CD8-positive, alpha-beta memory T cell (primary cell): ENCODE measurements at places on chromosomes 5 and 9.

GRCh38 chr9:114027863-114028465, 50.1 kb downstream of the AMBP start:
- no peaks in the 10 kb centered on the region for H3K27me3 ChIP-seq
- DNase-seq: no peak
- H3K4me1 ChIP-seq: no peaks in the 10 kb centered on the region
- H3K4me3 ChIP-seq: no peak overlapping the region
- H3K36me3 ChIP-seq: no peaks in the 10 kb centered on the region

GRCh38 chr5:30856242-30856641, 337.2 kb upstream of the CDH6 start:
- H3K4me3 ChIP-seq: no peak overlapping the region
- no peaks in the 10 kb centered on the region for H3K36me3 ChIP-seq
- H3K4me1 ChIP-seq: no peaks in the 10 kb centered on the region

- no peak for DNase-seq
- H3K4me1 ChIP-seq: no peaks in the 10 kb centered on the region
- no peaks in the 10 kb centered on the region for H3K27me3 ChIP-seq
- no peak overlapping the region for H3K27ac ChIP-seq
- H3K36me3 ChIP-seq: no peaks in the 10 kb centered on the region
Observed at GRCh38 chr5:31355337-31355736, 161.9 kb downstream of the CDH6 start.

DNA sequence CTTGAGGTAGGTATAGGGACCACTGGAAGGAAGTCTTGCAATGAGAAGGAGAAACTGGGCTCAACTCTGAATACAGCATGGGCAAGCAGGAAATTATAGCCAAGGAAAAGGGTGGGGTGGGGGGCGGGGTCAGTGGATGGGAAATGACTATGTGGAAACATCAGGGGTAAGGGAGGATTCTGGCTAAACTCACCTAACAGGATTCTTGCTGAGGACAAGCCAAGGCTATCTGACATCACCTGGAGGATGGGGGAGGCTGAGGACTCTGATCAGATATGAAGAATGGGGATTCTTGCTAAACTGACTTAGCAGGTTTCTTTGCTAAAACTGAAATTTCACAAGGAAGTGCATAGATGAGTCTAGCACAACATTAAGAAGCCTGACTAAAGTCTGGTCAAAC, 40.8 kb downstream of the CTSL start:
- H3K36me3 ChIP-seq: no peaks in the 10 kb centered on the region
- no peak for DNase-seq
- H3K27me3 ChIP-seq: no peaks in the 10 kb centered on the region
- no peak overlapping the region for H3K27ac ChIP-seq
- no peaks in the 10 kb centered on the region for H3K4me1 ChIP-seq

GRCh38 chr9:110687497-110687896, 18.9 kb downstream of the MUSK start:
- no peak overlapping the region for H3K4me3 ChIP-seq
- DNase-seq: no peak
- no peaks in the 10 kb centered on the region for H3K36me3 ChIP-seq

- no peaks in the 10 kb centered on the region for H3K36me3 ChIP-seq
- no peak overlapping the region for H3K4me3 ChIP-seq
- H3K4me1 ChIP-seq: peaks cover 40% of the 10 kb centered on the region
- no peak for DNase-seq
- no peak overlapping the region for H3K27ac ChIP-seq
- H3K27me3 ChIP-seq: no peaks in the 10 kb centered on the region
Observed at GRCh38 chr9:133621725-133622267, 12.6 kb upstream of the FAM163B start.

DNA sequence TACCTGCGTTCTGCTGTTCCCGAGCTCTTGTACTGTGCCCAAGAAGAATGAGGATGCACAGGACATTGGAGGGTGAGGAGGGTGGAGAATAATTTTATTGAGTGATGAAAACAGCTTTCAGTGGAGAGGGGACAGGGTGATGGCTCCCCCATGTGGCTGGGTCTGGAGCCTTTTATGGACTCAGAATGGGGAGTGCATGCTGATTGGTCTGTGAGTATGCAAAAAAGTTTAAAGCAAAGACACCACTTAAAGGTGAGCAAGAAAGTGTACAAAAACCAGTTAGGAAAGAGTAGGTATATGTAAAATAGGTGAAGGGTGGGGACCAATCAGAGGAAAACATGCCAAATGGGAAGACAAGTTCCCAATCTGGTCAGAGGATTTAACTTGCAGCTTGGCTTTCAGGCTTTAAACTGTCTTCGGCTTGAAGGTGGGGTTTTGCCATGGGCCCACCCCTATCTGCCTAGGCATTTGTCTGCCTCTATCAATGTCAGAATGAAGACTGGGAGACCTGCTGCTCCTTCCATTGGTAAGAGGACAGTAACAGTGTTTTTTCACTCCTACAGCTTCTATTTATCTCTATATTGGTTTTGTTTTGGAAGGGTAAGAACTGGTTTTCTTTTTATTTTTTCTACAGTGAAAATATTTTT, 118.0 kb upstream of the RAI14 start:
- no peak overlapping the region for H3K27ac ChIP-seq
- no peaks in the 10 kb centered on the region for H3K36me3 ChIP-seq
- DNase-seq: no peak
- H3K27me3 ChIP-seq: no peaks in the 10 kb centered on the region
- no peak overlapping the region for H3K4me3 ChIP-seq
- no peaks in the 10 kb centered on the region for H3K4me1 ChIP-seq

DNA sequence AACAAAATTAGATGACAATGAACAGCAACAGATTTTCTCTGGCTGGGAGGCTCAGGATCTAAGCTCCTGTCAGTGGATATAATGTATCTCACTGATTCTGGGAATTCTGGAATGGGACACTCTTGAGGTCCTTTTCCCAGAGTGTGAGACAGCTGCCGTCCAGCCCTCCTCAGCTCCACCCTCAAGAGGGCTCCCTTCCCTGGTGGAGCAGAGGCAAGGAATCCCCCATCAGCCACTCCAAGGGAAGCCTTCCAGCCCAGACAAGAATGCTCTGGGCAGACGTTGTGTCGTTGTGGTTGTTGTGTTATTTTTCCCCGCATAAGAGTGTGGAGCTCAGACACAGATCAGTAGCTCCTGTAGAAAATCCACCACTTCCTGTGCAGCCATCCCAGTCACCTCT, 47.7 kb upstream of the ATP10B start:
- H3K27ac ChIP-seq: no peak overlapping the region
- no peak for DNase-seq

GRCh38 chr9:79591458-79591857, 19.7 kb downstream of the TLE4 start:
- no peaks in the 10 kb centered on the region for H3K27me3 ChIP-seq
- H3K27ac ChIP-seq: no peak overlapping the region
- DNase-seq: no peak
- no peak overlapping the region for H3K4me3 ChIP-seq

DNA sequence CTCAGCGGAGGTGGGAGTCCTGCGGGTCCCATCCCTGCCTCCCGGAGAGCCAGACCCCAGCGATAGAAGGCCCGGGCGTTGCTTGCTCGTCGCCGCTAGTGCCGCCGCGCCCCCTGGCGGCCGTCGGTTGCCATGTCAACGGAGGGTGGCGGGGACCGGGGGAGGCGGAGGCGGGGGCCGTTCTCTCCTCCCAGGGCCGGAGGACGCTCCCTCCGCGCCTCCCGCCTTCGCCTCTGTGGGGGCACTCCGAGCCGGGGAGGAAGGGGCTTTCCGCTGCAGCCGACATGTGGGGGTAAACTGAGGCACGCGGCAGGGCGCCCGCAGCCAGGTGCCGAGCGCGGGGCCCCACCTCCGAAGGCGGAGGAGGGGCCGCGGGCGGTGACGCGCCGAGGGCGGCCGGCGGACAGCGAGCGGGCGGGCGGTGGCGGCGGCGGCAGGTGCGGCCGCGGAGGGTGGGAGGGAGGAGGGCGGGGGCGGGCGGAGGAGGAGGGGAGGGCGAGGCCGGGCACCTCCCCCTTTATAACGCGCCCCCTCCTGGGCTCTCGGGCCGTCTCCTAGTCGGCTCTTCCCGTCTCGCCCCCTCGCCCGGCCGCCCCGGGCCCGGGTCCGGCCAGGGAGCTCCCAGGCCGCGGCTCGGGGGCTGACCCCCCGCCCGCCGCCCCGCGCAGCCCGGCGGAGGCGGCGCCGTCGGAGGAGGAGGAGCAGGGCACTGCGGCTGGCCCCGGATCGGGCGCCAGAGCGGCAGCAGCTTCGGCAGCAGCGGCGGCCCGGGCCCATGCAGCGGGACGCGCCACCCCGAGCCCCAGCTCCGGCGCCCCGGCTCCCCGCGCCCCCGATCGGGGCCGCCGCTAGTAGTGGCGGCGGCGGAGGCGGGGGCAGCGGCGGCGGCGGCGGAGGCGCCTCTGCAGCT, 556 bp upstream of the CDK9 start:
- peak; percentile 86 for DNase-seq
- peak overlapping the region; percentile 52 for H3K4me3 ChIP-seq
- H3K36me3 ChIP-seq: peaks cover 34% of the 10 kb centered on the region
- peaks cover 59% of the 10 kb centered on the region for H3K4me1 ChIP-seq

- H3K27ac ChIP-seq: no peak overlapping the region
- H3K4me3 ChIP-seq: no peak overlapping the region
- DNase-seq: no peak
- peaks cover 6% of the 10 kb centered on the region for H3K4me1 ChIP-seq
- H3K27me3 ChIP-seq: no peaks in the 10 kb centered on the region
Observed at GRCh38 chr5:97077246-97077645, 65.2 kb downstream of the LIX1 start.

DNA sequence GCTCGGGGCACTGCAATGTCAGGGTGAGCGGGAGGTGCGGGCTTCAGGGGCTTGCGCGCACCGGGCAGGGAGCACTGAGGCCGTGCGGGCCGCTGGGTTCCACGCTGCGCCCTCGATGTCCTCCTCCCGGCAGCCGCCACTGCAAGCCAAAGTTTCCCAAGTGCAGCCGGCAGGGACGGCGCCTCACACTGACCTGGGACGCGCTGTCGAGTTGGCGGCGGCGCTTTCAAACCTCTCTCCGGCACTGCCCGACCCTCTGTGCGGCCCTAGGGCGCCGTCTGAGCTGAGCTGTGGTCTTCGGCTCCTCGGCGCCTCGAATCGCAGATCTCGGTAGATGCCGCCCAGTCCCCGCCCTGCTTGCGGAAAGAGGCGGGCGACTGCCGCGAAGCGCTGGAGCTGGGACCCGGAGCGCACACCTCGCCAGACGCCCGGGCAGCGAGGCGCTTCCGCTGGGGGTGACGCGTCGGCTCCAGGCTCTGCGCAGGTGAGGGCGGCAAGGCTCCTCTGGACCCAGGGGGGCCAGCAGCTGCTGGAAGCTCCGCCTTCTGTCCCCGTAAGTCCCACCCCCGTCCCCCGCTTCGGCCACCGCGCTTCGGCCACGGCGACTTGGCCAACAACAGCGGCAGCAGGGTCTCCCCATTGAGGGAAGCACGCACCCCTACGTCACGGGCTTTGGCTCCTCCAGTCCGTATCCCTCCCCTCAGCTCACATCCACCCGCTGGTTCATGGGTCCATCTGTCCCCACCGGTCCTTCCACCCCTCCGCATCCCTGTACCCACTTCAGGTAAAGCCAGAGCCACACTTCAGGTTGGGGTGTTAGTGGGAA, at the start of gene ANKRD34B:
TSS of gene ANKRD34B (minus strand) at position 320 of the 826 bp plus-strand sequence. CDS start 10,261 bp downstream, outside the sequence.
- H3K27ac ChIP-seq: no peak within 1 kb of the TSS
- no peaks in the 10 kb centered on the region for H3K4me1 ChIP-seq
- H3K36me3 ChIP-seq: no peaks in the 10 kb centered on the region
- peaks cover 16% of the 10 kb centered on the region for H3K27me3 ChIP-seq
- no peak within 1 kb of the TSS for H3K4me3 ChIP-seq
- DNase-seq: no peak

DNA sequence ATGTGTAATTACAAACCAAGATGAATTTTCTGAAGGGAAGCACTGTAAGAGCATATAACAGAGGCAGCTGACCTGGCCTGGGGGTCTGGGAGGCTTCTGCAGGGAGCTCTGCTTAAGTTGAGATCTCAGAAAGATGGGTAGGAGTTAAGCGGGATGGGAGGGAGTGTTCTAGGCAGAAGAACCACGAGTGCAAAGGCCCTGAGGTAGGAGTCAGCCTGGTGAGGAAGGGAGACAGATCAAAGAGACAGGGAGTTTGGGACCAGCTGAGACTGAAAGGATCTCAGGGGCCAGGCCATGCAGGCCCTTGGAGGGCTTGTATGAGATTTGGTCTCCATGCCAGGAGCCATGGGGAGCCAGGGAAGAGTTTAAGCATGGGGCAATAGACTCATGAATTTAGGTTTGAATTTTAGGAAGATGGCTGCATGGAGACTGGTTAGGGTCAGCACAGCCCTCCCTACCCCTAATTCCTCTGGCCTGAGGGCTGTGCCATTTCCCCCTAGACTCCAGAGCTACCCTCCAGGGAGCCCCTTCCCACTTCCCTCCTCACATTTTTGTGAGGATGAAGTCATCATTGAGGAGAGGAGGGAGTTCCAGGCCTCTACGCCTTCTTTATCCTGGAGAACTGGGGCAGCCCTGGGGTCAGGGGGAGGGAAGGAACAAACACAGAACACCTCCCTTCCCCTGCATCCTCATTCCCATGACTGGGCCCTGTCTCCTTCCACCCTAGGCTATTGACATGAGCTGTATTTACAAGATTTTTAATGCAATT, 4.8 kb upstream of the ARAP3 start:
- peaks cover 18% of the 10 kb centered on the region for H3K4me1 ChIP-seq
- DNase-seq: no peak
- no peak overlapping the region for H3K4me3 ChIP-seq
- no peak overlapping the region for H3K27ac ChIP-seq
- no peaks in the 10 kb centered on the region for H3K36me3 ChIP-seq
- no peaks in the 10 kb centered on the region for H3K27me3 ChIP-seq

- DNase-seq: no peak
- no peak overlapping the region for H3K4me3 ChIP-seq
- H3K36me3 ChIP-seq: no peaks in the 10 kb centered on the region
- H3K27ac ChIP-seq: no peak overlapping the region
- H3K4me1 ChIP-seq: no peaks in the 10 kb centered on the region
- H3K27me3 ChIP-seq: no peaks in the 10 kb centered on the region
Observed at GRCh38 chr5:107633171-107633901, 37.4 kb downstream of the EFNA5 start.

GRCh38 chr9:32414856-32415255, 30.4 kb downstream of the ACO1 start:
- no peaks in the 10 kb centered on the region for H3K4me1 ChIP-seq
- H3K4me3 ChIP-seq: no peak overlapping the region
- no peak overlapping the region for H3K27ac ChIP-seq
- DNase-seq: no peak
- no peaks in the 10 kb centered on the region for H3K27me3 ChIP-seq

DNA sequence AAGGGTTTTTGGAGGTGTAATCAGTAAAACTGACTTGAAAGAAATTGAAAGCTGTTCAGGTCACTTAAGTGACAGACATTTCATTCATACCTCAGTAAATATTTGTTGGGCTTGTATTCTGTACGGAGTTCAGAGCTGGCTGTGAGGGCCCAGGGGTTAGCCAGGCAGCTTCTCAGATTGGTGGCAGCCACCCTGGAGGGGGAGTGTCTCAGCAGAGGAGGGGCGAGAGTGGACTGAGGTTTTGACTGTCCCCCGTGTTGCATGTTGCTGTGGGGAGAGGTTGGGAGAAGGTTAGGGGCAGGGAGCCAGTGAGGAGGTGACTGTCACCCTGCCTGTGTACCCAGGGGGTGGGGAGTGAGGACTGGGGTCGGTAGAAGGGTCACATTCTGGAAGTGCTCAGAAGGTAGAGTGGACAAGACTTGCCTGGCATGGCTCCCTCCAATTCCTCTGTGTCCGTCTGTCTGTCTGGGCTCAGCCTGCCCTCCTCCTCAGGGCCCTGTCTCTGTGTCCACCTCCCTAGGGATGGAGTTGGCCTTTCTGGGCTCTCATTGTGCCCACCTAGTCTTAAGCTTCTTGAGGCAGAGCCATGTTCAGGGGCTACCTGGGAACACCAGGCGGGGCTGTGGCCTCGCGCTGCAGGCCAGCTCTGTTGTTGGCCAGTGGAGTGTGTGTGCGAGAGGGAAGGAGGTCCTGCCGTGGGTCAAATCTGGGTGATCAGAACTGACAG, 4.4 kb downstream of the PHF2 start:
- DNase-seq: no peak
- no peak overlapping the region for H3K27ac ChIP-seq
- H3K27me3 ChIP-seq: no peaks in the 10 kb centered on the region
- H3K4me3 ChIP-seq: no peak overlapping the region
- no peaks in the 10 kb centered on the region for H3K36me3 ChIP-seq
- H3K4me1 ChIP-seq: peaks cover 11% of the 10 kb centered on the region
